ENCODE measurements at places on chromosomes 5 and 9.

DNA sequence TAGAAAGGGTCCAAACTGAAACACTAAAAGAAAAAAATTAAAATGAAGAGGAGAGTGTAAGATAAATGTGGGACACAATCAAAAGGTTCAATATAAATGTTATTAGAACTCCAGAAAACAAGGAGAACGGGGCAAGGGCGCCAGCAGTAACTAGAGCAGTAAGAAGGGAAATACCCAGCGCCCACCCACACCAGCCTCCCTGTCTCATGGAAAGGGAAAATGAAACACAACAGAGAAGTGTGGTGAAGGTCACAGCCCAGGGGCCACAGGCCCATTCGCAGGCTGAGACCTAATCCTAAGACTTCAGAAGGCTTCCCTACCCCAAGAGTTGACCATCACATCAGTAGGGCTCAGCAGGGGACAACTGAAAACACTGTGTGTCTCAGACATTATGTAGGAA lies 45.8 kb upstream of the CLK4 start:
- DNase-seq, result no peak

- no peak for DNase-seq
Observed at GRCh38 chr5:30736669-30737068, 456.8 kb upstream of the CDH6 start.

GRCh38 chr5:14208071-14209021 lies 65.2 kb downstream of the TRIO start:
- DNase-seq, result no peak

DNA sequence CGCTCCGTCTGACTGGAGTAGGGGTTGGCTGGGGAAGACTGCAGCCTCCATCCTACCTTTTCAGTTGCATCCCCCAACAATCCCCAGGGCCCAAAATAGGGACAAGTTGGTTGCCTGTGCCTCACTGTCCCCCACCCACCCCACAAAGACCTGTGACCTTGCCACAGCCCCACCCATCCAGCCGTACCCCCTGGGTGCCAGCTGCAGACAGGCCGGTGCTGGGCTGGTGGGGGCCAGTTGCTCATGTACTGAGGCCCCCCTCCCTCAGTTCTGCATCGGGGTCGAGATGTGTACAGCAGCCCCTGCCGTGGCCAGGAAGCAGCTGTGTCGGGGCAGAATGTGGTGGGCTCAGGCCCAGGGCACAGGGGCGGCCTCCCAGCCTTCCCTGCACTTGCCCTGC lies 374 bp downstream of the LCNL1 start:
- no peak for DNase-seq

- DNase-seq, result no peak
Observed at GRCh38 chr9:126980231-126980630, 65.6 kb downstream of the RALGPS1 start.

- DNase-seq, result no peak
Observed at GRCh38 chr9:117839862-117840261, 135.7 kb downstream of the TLR4 start.

GRCh38 chr9:130214776-130215340 lies 42.7 kb downstream of the NCS1 start:
- DNase-seq, result no peak

- DNase-seq, result no peak
Observed at GRCh38 chr9:36140086-36141084, 3.9 kb downstream of the GLIPR2 start.

GRCh38 chr5:42641336-42642005 lies 115.1 kb upstream of the CCDC152 start:
- DNase-seq, result no peak

- no peak for DNase-seq
Observed at GRCh38 chr9:136963341-136963740, 11.3 kb downstream of the LCN12 start.

DNA sequence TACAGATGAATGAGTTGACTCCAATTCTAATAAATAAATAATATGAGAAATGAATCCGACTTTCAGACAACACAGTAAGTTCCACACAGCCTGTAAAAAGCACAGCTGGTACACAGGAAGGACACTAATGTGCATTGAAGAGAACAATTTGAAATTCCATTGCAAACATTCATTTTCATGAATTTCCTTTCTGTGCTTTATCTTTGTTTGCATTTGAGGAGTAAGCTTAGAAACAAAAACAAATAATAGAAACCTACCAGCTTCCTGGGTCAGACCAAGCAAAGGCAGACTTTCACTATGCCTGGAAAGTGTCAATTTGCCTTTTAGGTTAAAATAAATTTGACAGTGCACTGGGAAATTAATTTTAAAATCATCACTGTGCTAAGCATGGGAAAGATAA lies 143.8 kb upstream of the VLDLR start:
- DNase-seq, result no peak

GRCh38 chr9:131092548-131093440 lies 3.5 kb upstream of the AIF1L start:
- DNase-seq, result no peak

- no peak for DNase-seq
Observed at GRCh38 chr5:132734687-132735086, 2.7 kb downstream of the KIF3A start.

DNA sequence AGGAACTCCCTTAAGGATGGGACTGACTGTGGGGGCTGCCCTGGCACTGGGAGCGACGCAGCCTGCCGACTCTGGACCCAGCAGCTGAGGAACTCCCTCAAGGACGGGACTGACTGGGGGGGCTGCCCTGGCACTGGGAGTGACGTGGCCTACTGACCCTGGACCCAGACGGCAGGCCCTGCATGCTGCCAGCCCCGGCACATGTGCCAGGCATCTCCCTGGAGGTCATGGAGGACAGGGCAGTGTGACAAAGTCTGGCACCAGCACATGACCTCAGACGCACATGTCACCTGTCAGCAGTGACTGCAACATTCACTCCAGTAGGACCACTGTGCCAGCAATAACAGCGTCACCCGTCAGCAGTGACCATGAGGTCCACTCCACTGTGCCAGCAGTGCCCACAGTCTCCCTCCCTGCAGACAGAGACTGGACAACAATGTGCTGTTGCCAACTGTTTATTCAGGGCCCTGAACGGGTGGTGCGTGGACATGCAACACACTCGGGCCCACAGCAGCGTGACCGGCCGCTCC lies 4.5 kb downstream of the FBXW5 start:
- DNase-seq, result no peak

GRCh38 chr5:9513827-9514226 lies 32.0 kb downstream of the SEMA5A start:
- DNase-seq, result no peak

GRCh38 chr5:142782976-142783530 lies 12.9 kb downstream of the ARHGAP26 start:
- no peak for DNase-seq

- no peak for DNase-seq
Observed at GRCh38 chr5:124040799-124041198, 528.8 kb downstream of the CSNK1G3 start.

GRCh38 chr5:132627470-132627869 lies 30.5 kb upstream of the IL13 start:
- DNase-seq, result no peak

DNA sequence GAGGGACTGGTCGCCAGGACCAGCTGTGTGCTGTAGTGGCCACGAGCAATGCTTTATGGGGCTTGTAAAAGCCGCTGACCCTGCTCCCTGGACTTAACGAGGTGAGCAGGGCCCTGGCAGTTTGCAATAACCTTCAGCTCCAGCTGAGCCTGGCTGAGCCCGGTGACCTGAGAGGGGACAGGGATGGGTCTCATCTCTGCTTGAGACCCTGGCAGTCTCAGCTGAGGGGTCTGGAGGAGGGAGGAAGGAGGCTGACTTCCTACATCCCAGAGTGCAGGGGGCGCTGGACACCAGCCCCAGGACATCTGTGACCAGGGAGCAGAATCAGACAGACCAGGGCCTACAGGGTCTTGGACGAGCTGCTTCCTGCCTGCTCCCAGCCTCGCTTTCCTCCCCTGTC lies 277.5 kb upstream of the MVB12B start:
- no peak for DNase-seq

DNA sequence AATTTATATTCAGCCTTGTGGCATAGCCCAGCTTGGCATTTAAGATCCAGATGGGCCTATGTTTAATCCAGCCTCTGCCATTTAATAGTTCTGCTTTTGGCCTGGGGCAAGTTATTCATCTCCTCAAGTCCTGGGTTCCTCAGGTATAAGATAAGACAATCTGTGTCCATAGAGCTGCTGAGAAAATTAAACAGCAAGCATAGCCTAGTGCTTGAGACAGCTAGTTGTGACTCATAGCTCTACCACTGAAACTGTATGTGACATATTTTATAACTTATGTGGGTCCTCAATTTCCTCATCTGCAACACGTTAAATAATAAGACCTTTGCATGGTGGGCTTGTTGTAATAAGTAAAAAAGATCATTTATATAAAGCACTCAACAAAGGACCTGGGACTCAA lies 53.3 kb upstream of the ATP10B start:
- DNase-seq, result no peak

- DNase-seq, result no peak
Observed at GRCh38 chr9:134138292-134138691, 2.4 kb downstream of the WDR5 start.

- no peak for DNase-seq
Observed at GRCh38 chr9:32783168-32783891, at the start of gene TMEM215. TSS of gene TMEM215 (plus strand) at chr9:32783540. CDS start at chr9:32784184, 644 bp downstream.

- no peak for DNase-seq
Observed at GRCh38 chr5:71932131-71932654, 175.1 kb upstream of the MAP1B start.

DNA sequence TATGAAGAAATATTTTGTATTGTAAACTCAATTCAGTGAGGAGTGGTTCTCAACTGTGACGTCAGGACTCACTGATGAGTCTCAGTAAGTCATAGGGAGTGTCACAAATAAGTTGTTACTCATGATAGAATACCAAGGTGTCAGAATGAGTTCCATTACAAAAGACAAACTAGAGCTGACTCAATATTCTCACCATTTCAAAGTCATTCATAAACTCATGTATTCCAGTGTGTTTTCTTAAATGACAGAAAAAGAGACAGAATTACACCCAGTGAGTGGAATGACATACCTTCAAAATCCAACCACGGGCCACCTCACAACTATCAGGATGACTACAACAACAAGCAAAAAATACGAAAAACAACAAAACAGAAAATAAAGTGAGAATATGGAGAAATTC lies 321.5 kb downstream of the ENC1 start:
- no peak for DNase-seq

DNA sequence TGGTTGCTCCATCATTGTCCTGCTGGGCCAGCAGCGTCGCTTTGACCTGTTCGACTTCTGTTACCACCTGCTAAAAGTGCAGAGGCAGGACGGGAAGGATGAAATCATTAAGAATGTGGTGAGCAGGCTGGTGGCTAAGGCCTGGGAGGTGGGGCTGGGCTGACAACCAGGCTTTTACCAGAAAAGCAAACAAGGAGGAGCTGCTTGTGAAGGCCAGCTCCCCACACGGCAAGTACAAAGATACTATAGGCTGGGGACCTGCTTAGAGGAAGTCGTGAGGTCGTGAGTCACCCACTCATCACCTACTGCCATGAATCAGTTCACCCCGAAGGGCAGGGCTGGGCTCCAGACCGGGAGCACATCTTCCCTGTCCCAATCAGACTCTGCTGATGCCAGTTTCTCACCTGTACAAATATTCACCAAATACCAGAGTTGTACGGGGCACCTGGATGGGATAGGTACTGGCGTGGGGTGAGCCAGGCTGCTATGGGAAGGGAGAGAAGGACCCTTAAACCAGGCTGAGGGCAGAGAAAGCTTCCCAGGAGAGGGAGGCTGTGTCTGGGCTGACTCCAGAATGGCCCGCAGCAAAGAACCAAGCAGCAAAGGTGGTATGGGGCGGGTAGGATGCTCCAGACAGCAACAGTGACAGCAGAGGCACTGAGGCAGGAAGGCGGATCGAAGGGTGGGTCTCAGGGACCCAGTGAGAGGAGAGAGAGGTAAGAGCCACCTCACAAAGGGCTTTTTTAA lies 69.3 kb upstream of the NIPAL4 start:
- peak; percentile 18 for DNase-seq

- no peak for DNase-seq
Observed at GRCh38 chr5:87944553-87945285, 323.9 kb downstream of the TMEM161B start.

DNA sequence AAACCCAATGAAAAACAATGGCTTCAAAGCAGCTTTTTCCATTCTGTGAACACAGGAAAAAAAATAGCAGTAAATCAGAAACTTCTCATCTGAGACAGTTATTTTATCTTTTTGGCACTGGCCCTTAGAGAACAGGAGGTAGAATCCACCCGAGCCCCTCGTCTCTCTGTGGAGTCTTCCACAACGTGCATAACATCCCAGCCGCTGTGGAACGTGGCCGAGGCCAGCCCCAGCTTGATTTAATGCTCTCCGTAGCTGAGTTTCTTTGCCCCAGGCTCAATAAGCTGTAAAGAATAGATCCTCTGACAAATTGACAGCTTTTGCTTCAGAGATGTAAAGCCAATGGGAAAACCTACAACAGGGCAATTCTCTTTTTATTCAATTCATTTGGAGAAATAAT lies 107.9 kb upstream of the DAP start:
- no peak for DNase-seq

DNA sequence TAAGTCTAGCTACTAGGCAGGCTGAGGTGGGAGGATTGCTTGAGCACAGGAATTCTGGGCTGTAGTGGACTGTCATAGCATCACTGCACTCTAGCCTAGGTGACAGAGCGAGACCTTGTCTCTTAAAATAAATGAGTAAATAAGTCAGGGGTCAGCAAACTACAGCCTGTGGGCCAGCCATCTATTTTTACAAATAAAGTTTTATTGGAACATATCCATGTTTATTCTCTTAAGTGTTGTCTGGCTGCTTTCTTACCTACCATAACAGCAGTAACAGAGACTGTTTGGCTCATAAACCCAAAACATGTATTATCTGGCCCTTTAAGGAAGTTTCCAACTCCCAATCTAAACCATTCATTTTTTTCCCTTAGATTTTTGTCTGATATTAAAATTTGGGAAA lies 29.6 kb downstream of the DIMT1 start:
- DNase-seq, result no peak

DNA sequence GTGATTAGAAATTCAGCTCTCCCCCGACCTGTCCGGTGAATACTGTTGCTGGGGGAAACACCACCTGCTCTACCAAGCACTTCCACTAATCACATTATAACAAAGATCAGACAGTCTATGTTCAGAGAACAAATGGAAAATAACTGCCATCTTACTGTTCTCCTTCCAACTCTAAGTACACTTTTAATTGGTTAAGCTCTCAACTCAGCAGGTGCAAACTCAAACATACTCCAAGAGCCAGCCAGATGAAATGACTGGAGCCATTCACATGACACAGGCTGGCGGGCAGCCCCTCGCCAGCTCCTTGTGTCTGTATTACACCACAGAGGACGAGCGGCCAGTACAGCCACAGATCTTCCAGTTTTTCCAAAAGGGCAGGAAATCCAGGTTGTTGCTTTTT lies 16.1 kb downstream of the LIFR start:
- no peak for DNase-seq

DNA sequence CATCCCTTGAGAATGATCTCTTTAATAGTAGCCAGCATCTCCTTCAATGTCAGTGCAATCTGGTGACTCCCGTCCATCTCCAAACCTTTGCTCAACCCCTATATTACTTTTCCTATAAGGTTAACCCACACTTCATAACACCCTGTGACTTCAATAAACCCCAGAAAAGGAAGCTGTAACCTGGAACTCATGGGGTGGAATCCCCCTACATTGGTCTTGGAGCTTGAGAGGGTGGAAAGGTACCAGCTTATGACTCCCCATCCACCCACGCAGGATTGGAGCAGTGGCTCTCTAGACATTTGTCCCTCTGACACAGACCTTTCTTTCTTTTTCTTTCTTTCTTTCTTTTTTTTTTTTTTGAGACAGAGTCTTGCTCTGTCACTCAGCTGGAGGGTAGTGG lies 54.7 kb upstream of the ZFR start:
- DNase-seq, result no peak

- DNase-seq, result no peak
Observed at GRCh38 chr9:106982636-106983035, 119.7 kb downstream of the ZNF462 start.

- DNase-seq, result peak; percentile 22
Observed at GRCh38 chr9:83538172-83538889, at the start of gene FRMD3. TSS of gene FRMD3 (minus strand) at chr9:83538401. CDS start at chr9:83538231, 170 bp downstream.
